ENCODE measurements at places on chromosomes 3 and 15. TPM values are rescaled to one million over a fixed set of nuclear protein-coding genes. Genes with fewer than 3 reads are reported as not detected.

Gene ADAMTS9
- 0.55 TPM for polyA plus RNA-seq

Gene GPR27
- polyA plus RNA-seq, result not detected

Gene MYO5C
- polyA plus RNA-seq, result 0.03 TPM

Gene CAMK2N2
- polyA plus RNA-seq, result 0.29 TPM

Gene FANCD2OS
- polyA plus RNA-seq, result not detected

DNA sequence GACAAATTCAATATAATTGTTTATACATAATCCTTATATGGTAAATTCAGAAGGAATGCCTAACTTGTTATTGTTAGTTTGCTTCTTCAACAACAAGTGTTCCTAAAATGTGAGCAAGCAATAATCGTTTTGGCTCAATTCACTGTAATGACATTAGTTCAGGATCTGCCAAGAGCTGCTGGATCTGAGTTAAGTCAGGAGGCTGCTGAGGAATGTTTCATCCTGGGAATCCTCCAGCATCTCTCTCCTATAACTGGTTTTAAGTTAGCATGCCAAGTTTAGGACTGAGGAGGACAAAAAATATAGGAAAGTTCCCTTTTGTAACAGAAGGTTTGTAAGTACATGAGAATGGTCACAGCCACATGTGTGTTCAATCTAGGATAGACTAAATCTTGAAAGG is 4.9 kb upstream of the GTF2A2 start:
- no peak overlapping the region for H3K4me3 ChIP-seq
- peak; percentile 59 for DNase-seq
- no peak overlapping the region for H3K27ac ChIP-seq
- H3K36me3 ChIP-seq, result peaks cover 13% of the 10 kb centered on the region

Gene CCDC9B
- 30.9 TPM for polyA plus RNA-seq

DNA sequence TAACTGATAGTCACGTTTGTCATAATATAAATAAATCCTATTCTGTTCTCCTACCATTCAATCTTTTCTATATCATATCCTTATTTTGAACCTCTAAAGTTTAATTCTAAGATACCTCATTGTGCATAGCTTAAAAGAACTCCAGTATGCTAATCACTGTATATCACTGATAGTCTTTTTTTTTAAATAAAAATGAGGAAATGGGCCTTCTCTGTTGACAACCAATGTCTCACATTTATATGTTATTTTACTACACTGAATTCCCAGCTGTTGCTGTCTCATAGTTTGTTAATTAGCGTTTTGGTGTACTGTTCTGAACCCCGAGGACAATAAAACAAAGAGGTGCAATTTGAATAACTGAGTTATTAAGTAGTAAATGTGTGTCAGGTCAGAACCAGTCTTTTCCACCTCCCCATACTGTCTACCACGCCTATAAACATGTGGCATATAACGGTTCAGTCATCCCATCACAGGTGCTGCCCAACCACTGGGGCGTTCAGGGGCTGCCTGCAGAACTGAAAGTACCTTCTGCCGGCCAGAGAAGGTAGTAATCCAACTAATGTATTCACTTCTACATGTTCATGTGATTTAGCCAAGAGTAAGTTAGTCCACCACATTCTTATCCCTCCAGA is 14.9 kb downstream of the CBLB start:
- H3K4me3 ChIP-seq, result no peak overlapping the region
- no peak overlapping the region for H3K27ac ChIP-seq
- no peaks in the 10 kb centered on the region for H3K27me3 ChIP-seq
- H3K4me1 ChIP-seq, result no peaks in the 10 kb centered on the region

- H3K36me3 ChIP-seq, result no peaks in the 10 kb centered on the region
- H3K4me1 ChIP-seq, result peaks cover 2% of the 10 kb centered on the region
- H3K27ac ChIP-seq, result no peak overlapping the region
- DNase-seq, result peak; percentile 85
These were observed 181.8 kb downstream of the PDCD6IP start for GRCh38 chr3:33980252-33980651.

DNA sequence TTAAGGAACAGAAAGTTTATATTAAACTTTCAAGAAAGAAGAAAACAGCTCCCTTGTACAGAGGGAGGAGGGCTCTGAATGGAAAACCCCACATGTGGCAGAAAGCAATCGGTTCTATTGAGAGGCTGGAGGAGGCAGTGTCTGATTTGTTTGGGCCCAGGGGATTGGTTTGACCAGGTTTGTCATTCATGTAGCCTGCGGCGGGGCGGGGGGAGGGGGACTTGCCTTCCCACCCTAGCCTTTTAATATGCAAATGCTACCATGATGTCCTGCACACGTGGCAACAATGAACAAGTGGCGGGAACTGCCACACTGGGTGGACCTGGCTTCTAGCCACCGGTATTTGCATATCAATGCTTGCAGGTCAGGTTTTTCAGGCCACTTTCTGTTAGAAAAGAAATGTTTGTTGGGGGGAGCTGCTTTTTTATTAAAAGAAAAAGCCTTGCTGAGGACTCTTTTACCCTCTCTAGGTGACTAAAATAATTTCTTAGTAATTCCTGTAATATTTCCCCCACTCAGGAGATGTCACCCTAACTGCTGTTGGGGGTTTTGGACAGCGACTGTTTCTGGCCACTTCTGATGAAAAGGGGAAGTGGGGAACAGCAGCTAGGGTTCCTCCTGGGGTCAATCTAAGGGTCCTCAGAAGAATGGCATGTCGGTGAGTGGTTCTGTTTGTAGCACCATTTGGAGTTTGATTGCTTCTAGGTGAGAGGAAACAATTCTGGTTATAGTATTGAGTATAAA is 691.2 kb downstream of the TBL1XR1 start:
- no peaks in the 10 kb centered on the region for H3K4me1 ChIP-seq
- no peaks in the 10 kb centered on the region for H3K36me3 ChIP-seq
- H3K4me3 ChIP-seq, result no peak overlapping the region
- no peak for DNase-seq
- no peak overlapping the region for H3K27ac ChIP-seq

DNA sequence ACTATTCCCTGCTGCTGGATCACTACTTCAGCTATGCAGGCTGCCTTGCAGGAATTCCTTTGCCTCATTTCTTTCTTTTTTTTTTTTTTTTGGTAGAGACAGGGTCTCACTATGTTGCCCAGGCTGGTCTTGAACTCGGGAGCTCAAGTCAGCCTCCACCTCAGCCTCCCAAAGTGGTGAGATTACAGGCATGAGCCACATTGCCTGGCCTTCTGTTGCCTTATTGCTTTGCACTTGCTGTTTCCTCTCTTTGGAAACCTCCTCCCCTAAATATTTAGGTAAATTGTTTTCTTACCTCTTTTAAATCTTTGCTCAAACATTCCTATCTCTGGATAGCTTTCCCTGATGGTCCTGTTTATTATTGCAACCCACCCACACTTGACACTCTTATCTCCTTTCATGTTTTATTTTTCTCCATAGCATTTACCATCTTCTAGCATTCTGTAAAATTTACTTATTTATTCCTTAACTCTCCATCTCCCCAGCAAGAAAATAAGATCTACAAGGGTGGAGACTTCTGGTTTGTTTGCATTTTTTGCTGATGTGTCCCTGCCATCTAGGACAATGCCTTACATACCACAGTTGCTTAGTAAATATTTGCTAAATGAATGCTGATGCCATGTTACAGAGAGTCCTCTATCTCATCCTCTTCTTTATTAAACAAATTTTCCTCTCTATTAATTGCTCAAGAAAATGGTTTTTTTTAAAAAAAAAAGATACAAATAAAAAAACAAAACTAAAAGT is 134.8 kb downstream of the P2RY1 start:
- no peak overlapping the region for H3K4me3 ChIP-seq

DNA sequence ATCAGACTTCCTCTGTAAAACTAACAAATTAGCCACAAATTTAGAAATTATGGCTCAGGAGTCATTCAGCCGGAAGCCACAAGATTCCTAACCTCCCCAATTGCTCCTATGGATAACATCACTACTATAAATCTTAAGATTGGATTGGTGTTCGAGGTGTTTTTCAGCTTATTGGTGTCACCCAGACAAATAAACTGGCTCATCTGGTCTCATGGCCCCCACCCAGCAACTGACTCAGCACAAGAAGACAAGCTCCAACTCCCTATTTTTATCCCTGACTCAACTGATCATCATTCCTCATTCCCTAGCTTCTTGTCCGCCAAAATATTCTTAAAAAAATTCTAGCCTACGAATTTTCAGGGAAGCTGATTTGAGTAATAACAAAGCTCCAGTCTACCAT is 135.1 kb upstream of the STRIT1 start:
- no peak overlapping the region for H3K4me3 ChIP-seq
- H3K4me1 ChIP-seq, result no peaks in the 10 kb centered on the region
- no peaks in the 10 kb centered on the region for H3K27me3 ChIP-seq
- no peaks in the 10 kb centered on the region for H3K36me3 ChIP-seq
- H3K27ac ChIP-seq, result no peak overlapping the region

DNA sequence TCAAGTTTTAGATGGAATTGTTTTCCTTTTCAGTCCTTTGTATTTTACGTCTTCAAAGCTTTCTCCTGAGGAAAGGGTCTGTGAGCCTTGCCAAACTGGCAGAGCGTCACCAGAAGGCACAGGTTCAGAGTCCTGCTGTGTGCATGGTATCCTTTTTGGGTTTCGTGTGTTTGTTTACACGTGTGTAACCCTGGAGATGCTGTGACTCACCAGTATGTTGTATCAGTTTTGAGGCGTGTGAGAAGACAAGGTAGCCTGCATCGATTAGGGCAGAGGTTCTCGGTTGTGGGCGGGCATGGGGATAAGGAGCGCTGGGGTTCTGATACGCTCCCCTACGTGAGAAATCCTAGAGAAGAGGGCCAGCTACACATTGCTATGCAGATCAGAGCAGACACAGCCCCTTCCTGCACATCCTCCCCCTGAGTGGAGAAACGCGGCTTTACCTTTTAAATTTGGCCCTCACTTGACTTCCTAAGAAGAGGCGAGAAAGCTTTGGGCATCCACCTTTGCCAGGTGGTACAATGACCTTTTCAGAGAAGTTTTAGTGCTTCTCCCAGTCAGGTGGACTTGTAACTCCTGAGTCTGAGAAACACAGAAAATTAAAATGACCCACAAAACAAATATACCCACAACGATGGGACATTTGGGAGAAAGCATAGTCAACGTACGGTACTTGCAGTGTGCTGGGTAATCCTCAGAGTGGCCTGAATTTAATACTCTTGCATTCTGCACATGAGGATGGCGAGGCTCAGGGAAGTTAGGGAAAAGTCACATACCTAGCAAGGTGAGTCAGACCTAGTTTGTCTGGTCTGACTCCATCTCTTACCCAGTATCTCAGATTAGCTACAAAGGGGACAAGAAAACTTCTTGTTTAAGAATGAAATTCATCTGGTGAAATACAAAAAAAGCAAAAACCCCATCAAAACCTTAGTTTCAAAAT is 38.1 kb downstream of the TRAK1 start:
- peaks cover 6% of the 10 kb centered on the region for H3K36me3 ChIP-seq
- no peaks in the 10 kb centered on the region for H3K4me1 ChIP-seq
- no peak overlapping the region for H3K27ac ChIP-seq
- DNase-seq, result peak; percentile 30

GRCh38 chr3:108736821-108737220 is 20.4 kb downstream of the RETNLB start:
- no peaks in the 10 kb centered on the region for H3K36me3 ChIP-seq
- H3K27ac ChIP-seq, result no peak overlapping the region
- no peak for DNase-seq
- no peaks in the 10 kb centered on the region for H3K27me3 ChIP-seq
- H3K4me3 ChIP-seq, result no peak overlapping the region
- no peaks in the 10 kb centered on the region for H3K4me1 ChIP-seq

Gene IL17RE
- 8.6 TPM for polyA plus RNA-seq

DNA sequence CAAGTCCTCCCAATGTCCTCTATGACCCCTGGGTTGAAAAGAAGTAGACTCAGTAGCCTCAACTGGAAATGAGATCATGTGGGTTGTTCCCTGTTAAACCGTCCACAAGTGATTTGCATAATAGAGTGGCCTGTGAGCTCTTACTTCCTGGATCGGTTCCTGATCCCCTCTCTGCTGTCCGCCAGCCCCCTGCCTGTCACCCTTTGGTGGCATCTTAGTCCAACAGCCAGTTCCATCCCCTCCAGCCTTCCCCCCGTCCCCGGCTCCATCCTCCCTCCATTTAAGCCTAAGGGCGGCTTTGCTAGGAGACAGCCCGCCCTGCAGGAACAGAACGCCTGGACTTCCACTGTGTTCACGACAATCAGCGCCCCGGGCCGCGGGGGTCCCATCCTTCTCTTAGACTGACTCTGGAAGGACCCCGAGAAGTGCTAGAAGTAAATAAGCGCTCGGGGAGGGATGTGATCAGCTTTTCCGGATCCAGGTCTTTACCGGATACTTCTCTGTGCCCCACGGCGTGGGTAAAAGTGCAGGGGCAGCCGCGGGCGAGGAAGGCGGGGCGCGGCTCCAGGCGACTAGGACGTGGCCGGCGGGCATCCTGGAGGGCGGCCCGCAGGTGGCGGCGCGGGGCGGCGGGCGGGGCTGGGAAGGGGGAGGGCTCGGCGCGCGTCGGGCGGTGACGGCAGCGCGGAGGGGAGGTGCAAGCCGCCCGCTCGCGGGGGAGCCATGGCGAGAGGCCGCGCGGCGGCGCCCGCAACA is 51.2 kb upstream of the ULK4 start:
- DNase-seq, result peak; percentile 51
- H3K27ac ChIP-seq, result peak overlapping the region; percentile 22

GRCh38 chr3:31065765-31066164 is 171.3 kb upstream of the GADL1 start:
- DNase-seq, result no peak
- H3K27me3 ChIP-seq, result no peaks in the 10 kb centered on the region
- H3K27ac ChIP-seq, result no peak overlapping the region
- H3K4me3 ChIP-seq, result no peak overlapping the region
- H3K4me1 ChIP-seq, result no peaks in the 10 kb centered on the region
- H3K36me3 ChIP-seq, result no peaks in the 10 kb centered on the region

GRCh38 chr15:22877607-22878006 is 39.1 kb downstream of the NIPA2 start:
- no peak for DNase-seq
- H3K27me3 ChIP-seq, result no peaks in the 10 kb centered on the region
- H3K4me1 ChIP-seq, result peaks cover 10% of the 10 kb centered on the region
- H3K4me3 ChIP-seq, result no peak overlapping the region

GRCh38 chr3:135012101-135012500 is 217.0 kb downstream of the EPHB1 start:
- no peaks in the 10 kb centered on the region for H3K27me3 ChIP-seq
- no peaks in the 10 kb centered on the region for H3K4me1 ChIP-seq
- no peak overlapping the region for H3K27ac ChIP-seq
- H3K36me3 ChIP-seq, result no peaks in the 10 kb centered on the region
- H3K4me3 ChIP-seq, result no peak overlapping the region

Gene ATP8B4
- 0.09 TPM for polyA plus RNA-seq

- H3K4me3 ChIP-seq, result no peak overlapping the region
- no peaks in the 10 kb centered on the region for H3K4me1 ChIP-seq
- no peaks in the 10 kb centered on the region for H3K27me3 ChIP-seq
- H3K27ac ChIP-seq, result no peak overlapping the region
- no peaks in the 10 kb centered on the region for H3K36me3 ChIP-seq
These were observed 35.8 kb downstream of the ST8SIA2 start for GRCh38 chr15:92429378-92430068.

Gene PRKCD
- polyA plus RNA-seq, result 19.0 TPM

- DNase-seq, result peak; percentile 37
- no peaks in the 10 kb centered on the region for H3K27me3 ChIP-seq
- H3K27ac ChIP-seq, result no peak overlapping the region
- no peaks in the 10 kb centered on the region for H3K4me1 ChIP-seq
- H3K4me3 ChIP-seq, result no peak overlapping the region
- H3K36me3 ChIP-seq, result no peaks in the 10 kb centered on the region
These were observed 246.4 kb downstream of the SLC9A9 start for GRCh38 chr3:143601723-143602484.

- no peak overlapping the region for H3K4me3 ChIP-seq
- H3K4me1 ChIP-seq, result peaks cover 2% of the 10 kb centered on the region
- H3K27me3 ChIP-seq, result no peaks in the 10 kb centered on the region
- no peak for DNase-seq
- no peak overlapping the region for H3K27ac ChIP-seq
These were observed 195.0 kb downstream of the RBMS3 start for GRCh38 chr3:29475854-29476253.

- no peak overlapping the region for H3K4me3 ChIP-seq
- DNase-seq, result peak; percentile 61
- no peak overlapping the region for H3K27ac ChIP-seq
These were observed 358.4 kb upstream of the PROK2 start for GRCh38 chr3:72143322-72143721.
